ENCODE measurements at places on chromosomes 16 and 17. TPM values are rescaled to one million over a fixed set of nuclear protein-coding genes. Genes with fewer than 3 reads are reported as not detected.
A peak's percentile ranks its signal among the peaks of the same experiment; 100 is the strongest.

DNA sequence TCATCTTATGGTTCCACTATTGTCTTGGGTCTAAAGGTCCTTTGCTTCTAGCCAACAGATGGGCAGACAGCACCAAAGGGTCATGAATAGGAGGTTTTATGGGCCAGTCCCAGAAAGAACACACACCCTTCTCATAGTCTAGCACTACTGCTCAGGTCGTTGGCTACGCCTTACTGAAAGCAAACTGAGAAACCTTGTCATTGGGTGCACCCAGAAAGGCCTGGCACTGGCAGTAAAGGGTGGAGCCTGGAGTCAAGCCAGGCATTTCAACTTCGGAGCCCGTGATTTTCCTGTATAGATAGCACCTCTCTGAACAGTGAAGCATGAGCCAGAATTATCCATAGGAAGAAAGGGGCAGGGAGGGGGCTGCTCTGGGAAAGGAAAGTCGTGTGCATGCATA lies 74.9 kb downstream of the VAT1L start:
- H3K36me3 ChIP-seq, result no peaks in the 10 kb centered on the region
- DNase-seq, result no peak
- H3K4me1 ChIP-seq, result peaks cover 48% of the 10 kb centered on the region
- no peaks in the 10 kb centered on the region for H3K27me3 ChIP-seq
- no peak overlapping the region for H3K4me3 ChIP-seq

- no peak overlapping the region for H3K27ac ChIP-seq
- H3K4me3 ChIP-seq, result no peak overlapping the region
- no peaks in the 10 kb centered on the region for H3K27me3 ChIP-seq
- H3K4me1 ChIP-seq, result no peaks in the 10 kb centered on the region
- no peaks in the 10 kb centered on the region for H3K36me3 ChIP-seq
- DNase-seq, result no peak
Measured at GRCh38 chr17:75191584-75191983, 8.8 kb upstream of the SUMO2 start.

- peak overlapping the region; percentile 5 for H3K27ac ChIP-seq
- peaks cover 28% of the 10 kb centered on the region for H3K4me1 ChIP-seq
- H3K36me3 ChIP-seq, result peaks cover 90% of the 10 kb centered on the region
- H3K27me3 ChIP-seq, result no peaks in the 10 kb centered on the region
- no peak overlapping the region for H3K4me3 ChIP-seq
Measured at GRCh38 chr17:29577385-29578211, 9.1 kb downstream of the TP53I13 start.

GRCh38 chr17:27244491-27245223 lies 49.3 kb upstream of the WSB1 start:
- peak overlapping the region; percentile 41 for H3K4me3 ChIP-seq
- peak overlapping the region; percentile 90 for H3K27ac ChIP-seq

DNA sequence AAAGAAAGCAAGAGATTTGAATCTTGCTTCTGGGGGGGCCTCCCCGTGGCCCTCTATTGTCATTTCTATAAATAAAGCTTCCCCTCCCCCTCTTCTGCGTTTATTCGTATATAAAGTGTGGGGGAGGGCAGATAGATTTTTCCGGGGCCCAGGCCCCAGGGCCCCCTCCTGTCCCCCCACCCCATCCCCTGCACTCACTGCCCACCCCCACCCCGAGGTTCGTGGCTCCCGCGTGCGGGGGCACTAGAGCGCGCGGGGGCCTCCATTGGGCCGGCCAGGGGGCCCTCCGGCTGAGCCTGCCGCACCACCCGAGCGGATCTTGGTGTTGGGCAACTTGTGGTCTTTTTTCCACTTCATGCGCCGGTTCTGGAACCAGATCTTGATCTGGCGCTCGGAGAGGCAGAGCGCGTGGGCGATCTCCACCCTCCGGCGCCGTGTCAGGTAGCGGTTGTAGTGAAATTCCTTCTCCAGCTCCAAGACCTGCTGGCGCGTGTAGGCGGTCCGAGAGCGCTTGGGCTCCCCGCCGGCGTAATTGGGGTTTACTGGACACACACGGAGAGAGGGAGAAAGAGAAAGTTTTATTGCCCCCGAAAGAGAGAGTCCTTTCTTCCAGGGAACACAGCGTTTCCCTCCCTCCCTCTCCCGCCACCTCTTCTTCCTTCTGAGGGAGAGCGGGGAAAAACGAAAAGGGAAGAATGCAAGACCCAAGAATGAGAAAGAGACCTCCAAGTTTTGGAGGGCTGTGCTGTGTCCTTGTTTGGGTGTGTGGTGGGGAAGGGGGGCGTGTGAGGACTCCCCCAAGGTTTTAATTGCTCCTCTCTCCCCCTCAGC lies 1.5 kb downstream of the HOXB4 start:
- H3K27ac ChIP-seq, result peak overlapping the region; percentile 71
- H3K36me3 ChIP-seq, result no peaks in the 10 kb centered on the region
- peaks cover 100% of the 10 kb centered on the region for H3K27me3 ChIP-seq
- peak overlapping the region; percentile 62 for H3K4me3 ChIP-seq

- H3K4me1 ChIP-seq, result peaks cover 41% of the 10 kb centered on the region
- no peak overlapping the region for H3K27ac ChIP-seq
- peak overlapping the region; percentile 94 for H3K4me3 ChIP-seq
- no peaks in the 10 kb centered on the region for H3K27me3 ChIP-seq
- peaks cover 19% of the 10 kb centered on the region for H3K36me3 ChIP-seq
Measured at GRCh38 chr16:50067290-50067853, 1.6 kb downstream of the HEATR3 start.

The EFNB3 gene
- total RNA-seq, result not detected

The PTGES3L gene
- total RNA-seq, result 37.9 TPM

GRCh38 chr17:31843070-31843745 lies 15.8 kb downstream of the COPRS start:
- H3K27ac ChIP-seq, result peak overlapping the region; percentile 67
- H3K27me3 ChIP-seq, result no peaks in the 10 kb centered on the region
- peak; percentile 53 for DNase-seq
- H3K36me3 ChIP-seq, result no peaks in the 10 kb centered on the region

The CAPNS2 gene
- total RNA-seq, result not detected

The CBX8 gene
- total RNA-seq, result 7.5 TPM

DNA sequence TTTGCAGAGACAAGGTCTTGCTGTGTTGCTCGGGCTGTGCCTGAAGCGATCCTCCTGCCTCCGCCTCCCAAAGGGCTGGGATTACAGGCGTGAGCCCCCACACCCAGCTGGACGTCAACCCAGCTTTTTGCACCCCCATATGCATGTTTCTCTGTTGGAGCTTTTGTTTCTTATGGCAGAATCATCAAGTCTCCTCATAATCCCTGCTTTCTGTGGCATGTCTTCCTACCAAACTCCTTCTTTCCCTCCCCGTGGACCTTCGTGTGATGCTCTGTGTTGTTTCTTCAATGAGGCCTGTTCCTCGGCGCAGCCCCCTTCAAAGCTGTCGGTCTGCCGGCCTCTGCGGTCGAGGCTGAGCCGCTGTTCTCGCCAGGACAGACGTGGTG lies 71.6 kb downstream of the METRNL start:
- no peaks in the 10 kb centered on the region for H3K36me3 ChIP-seq
- DNase-seq, result no peak
- H3K4me3 ChIP-seq, result no peak overlapping the region
- H3K4me1 ChIP-seq, result no peaks in the 10 kb centered on the region

The DLX4 gene
- not detected for total RNA-seq

The TNFSF12 gene
- 29.9 TPM for total RNA-seq

- no peaks in the 10 kb centered on the region for H3K36me3 ChIP-seq
- no peak overlapping the region for H3K4me3 ChIP-seq
- H3K27ac ChIP-seq, result no peak overlapping the region
- H3K4me1 ChIP-seq, result no peaks in the 10 kb centered on the region
- DNase-seq, result no peak
Measured at GRCh38 chr16:85245307-85246172, 133.3 kb upstream of the CIBAR2 start.

GRCh38 chr16:27572711-27573110 lies 22.8 kb downstream of the KATNIP start:
- peaks cover 15% of the 10 kb centered on the region for H3K4me1 ChIP-seq
- no peak overlapping the region for H3K27ac ChIP-seq
- H3K27me3 ChIP-seq, result no peaks in the 10 kb centered on the region
- H3K36me3 ChIP-seq, result peaks cover 10% of the 10 kb centered on the region
- no peak for DNase-seq
- H3K4me3 ChIP-seq, result no peak overlapping the region

DNA sequence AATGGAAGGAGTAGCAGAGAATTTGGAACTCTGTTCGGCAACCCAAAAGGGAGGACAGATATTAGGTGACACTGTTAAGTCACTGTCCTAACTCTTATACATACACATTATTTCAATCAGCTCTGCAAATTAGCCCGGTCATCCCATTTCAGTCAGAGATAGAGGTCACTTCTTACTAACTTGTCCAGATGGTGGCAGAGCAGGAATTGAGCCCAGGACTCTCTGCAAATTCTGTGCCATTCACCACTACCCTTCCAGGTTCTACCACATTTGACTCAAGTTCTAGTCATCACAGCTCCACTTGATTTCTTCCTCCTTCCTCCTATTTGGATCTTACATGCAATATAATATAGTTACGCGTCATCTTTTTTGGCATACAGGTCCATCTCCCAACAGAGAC lies 35.9 kb upstream of the NUDT7 start:
- no peak overlapping the region for H3K27ac ChIP-seq
- no peaks in the 10 kb centered on the region for H3K4me1 ChIP-seq
- no peak for DNase-seq
- peaks cover 51% of the 10 kb centered on the region for H3K27me3 ChIP-seq

The KCNJ18 gene
- total RNA-seq, result not detected

The CA10 gene
- total RNA-seq, result not detected

The NT5C gene
- total RNA-seq, result 25.9 TPM

The HASPIN gene
- 0.33 TPM for total RNA-seq

DNA sequence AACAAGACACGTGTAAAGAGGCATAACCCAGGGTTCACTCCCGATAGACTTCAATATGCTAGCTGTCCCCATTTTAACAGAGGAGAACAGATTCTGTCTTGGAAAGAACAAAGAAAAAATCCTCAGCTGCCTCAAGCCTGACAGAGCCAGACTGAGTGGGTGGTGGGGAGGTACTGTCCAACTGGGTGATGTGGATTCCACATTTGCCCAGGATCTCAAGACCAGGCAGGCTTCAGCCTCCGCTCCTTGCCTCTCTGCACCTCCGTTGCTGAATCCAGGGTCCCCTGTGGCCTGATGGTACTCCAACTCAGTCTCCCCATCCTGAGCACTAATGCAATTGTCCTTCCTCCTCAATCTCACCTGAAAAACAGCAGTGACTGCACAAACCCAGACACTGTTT lies 163.8 kb downstream of the GSG1L start:
- no peak for DNase-seq
- no peaks in the 10 kb centered on the region for H3K4me1 ChIP-seq
- no peak overlapping the region for H3K27ac ChIP-seq
- H3K36me3 ChIP-seq, result no peaks in the 10 kb centered on the region

DNA sequence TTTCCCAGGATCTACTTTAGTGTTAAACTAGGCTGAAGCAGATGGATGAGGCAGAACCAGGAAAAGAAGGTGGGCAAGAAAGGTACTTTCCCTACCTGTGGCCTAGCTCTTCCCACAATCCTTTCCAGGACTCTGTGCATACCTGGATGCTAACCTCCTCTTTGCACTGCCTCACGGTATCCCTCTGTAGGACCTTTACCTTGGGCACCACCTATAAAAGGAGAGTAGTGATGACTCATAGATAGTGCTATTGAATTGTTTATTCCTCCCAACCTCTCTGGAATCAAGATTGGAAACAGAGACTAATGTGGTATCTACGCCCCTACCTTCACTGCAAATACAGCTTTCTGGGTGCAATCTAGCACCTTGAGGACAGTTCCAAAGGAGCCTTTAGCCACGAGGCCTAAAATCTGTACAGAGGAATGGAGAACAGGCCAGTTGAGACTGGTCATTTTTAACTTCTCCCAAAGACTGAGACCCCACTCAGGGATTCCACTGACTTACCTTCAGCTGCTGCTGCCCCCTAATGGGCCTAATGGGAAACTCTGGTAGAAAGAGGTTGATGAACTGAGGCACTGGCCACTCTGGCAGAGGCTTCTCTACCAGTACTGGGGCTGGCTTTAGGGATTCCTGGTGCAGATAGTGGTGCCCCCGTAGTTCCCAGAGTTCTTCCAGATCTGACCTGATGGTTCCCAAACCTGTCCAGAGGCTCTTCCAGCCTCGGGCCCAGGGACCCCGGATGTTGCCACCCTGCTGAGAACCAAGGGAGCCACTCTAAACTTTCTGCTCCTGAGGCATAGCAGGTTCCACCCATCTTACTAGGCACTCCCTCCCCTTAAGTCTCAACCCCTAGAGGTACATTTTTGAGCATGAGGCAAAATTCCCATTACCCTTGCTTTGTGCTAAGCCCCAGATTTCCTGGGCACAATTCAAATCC lies 781 bp downstream of the RSKR start:
- no peaks in the 10 kb centered on the region for H3K27me3 ChIP-seq
- H3K27ac ChIP-seq, result no peak overlapping the region
- no peak overlapping the region for H3K4me3 ChIP-seq
- no peaks in the 10 kb centered on the region for H3K4me1 ChIP-seq

DNA sequence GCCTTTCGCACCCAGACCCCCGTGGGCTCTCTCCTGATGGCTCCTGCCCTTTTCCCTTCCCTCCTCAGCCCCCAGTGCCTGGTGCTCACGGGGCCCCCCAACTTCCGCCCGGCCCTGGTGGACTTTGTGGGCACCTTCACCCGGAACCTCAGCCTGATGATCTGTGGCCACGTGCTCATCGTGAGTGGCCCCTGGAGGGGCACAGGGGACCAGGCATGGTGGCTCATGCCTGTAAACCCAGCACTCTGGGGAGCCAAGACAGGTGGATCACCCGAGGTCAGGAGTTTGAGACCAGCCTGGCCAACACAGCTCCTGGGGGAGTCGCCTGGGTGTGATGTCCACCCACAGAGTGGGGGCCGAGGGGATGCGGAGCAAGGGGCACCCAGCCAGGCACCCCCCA lies 21.3 kb downstream of the SLC12A3 start:
- no peaks in the 10 kb centered on the region for H3K27me3 ChIP-seq
- no peaks in the 10 kb centered on the region for H3K36me3 ChIP-seq
- no peak overlapping the region for H3K27ac ChIP-seq
- H3K4me1 ChIP-seq, result no peaks in the 10 kb centered on the region

The KRTAP3-2 gene
- total RNA-seq, result not detected

GRCh38 chr17:82582709-82583108 lies 63.2 kb downstream of the FOXK2 start:
- peak overlapping the region; percentile 20 for H3K27ac ChIP-seq
- no peaks in the 10 kb centered on the region for H3K27me3 ChIP-seq
- peaks cover 60% of the 10 kb centered on the region for H3K36me3 ChIP-seq
- peaks cover 20% of the 10 kb centered on the region for H3K4me1 ChIP-seq
- no peak overlapping the region for H3K4me3 ChIP-seq

The PLCG2 gene
- 5.6 TPM for total RNA-seq

GRCh38 chr17:1732241-1732832 lies 7.8 kb downstream of the WDR81 start:
- no peak overlapping the region for H3K4me3 ChIP-seq
- DNase-seq, result no peak
- H3K4me1 ChIP-seq, result peaks cover 55% of the 10 kb centered on the region
- no peak overlapping the region for H3K27ac ChIP-seq
- no peaks in the 10 kb centered on the region for H3K27me3 ChIP-seq
- peaks cover 64% of the 10 kb centered on the region for H3K36me3 ChIP-seq

GRCh38 chr17:77510133-77510796 lies 369.5 kb downstream of the SEC14L1 start:
- DNase-seq, result no peak
- H3K4me1 ChIP-seq, result peaks cover 11% of the 10 kb centered on the region
- H3K27ac ChIP-seq, result no peak overlapping the region
- H3K27me3 ChIP-seq, result no peaks in the 10 kb centered on the region
- no peaks in the 10 kb centered on the region for H3K36me3 ChIP-seq
- no peak overlapping the region for H3K4me3 ChIP-seq

The CYTH1 gene
- total RNA-seq, result 28.9 TPM

- no peaks in the 10 kb centered on the region for H3K36me3 ChIP-seq
- no peak overlapping the region for H3K4me3 ChIP-seq
- H3K27ac ChIP-seq, result peak overlapping the region; percentile 16
- peaks cover 6% of the 10 kb centered on the region for H3K4me1 ChIP-seq
- no peak for DNase-seq
- H3K27me3 ChIP-seq, result no peaks in the 10 kb centered on the region
Measured at GRCh38 chr17:47316311-47316710, 7.4 kb upstream of the EFCAB13 start.

Data from left ventricle myocardium inferior (tissue), 1 donor.